ENCODE measurements at places on chromosomes 1 and 21. TPM values are rescaled to one million over a fixed set of nuclear protein-coding genes. Genes with fewer than 3 reads are reported as not detected.

DNA sequence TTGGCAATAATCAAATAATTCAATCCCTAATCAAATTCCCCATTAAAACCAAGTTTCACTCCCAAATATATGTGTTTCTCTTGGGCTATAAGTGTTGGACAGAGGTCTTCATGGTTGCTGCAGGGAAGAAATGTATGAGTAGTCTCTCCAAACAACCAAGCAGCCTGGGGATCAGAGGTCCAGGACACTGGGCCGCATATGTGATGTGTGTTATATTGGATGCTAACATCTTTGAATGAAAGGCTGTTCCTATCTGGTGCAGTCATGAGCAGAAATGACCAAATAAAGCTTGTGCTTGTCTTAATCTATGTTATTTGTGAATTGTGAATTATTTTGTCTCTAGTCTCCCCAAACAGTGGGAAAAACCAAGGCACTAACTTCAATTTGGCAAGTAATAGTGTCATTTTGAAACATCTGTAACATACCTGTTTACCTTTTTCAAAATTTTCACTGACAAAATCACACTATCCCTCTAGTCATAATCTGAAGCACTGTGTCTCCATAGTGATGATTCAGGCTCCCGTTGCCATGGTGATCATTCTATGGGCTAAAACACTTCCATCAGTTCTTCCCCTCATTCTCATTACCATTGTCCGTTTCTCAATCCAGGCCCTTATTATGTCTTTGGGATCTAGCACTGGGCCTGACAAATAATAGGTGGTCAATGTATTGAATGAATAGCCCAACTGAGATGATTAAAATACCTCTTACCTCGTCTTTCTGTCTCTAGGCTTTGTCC lies 12.5 kb upstream of the TADA1 start:
- DNase-seq, result no peak

DNA sequence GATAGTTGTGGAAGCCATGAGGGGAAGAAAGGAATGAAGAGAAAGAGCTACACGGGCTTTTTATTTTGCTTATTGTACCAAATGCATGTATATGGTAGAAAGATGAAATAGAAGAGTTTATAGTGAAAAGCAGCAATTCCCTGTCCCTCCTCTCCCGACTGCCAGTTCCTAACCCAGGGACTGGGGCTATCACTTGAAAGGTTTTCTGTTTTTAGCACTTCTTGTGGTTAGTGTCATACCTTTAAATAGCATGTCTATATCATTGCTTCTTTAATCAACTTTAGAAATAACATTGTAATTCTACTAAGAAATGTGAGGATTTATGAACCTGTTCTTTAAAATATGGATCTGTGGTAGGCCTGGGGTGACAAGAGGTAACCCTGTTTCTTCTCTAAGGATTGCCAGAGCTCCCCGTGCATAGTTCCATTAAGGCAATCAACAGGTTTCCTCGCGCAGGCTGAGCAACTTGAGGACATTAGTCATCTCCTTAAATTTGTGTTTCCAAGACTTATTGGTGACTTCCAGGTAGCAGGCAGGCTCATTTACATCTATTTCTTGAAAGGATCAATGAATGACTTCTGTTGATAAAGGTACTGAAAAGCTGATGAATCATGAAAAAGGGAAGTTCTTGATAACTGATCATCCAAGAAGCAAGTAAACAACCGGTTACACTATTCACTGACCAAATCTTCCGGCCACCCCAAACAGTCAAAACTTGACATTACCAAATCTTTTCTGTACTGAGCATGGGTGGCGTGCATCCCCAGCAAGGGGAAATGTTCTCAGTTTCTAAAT lies 37.8 kb upstream of the S1PR1 start:
- no peak for DNase-seq

DNA sequence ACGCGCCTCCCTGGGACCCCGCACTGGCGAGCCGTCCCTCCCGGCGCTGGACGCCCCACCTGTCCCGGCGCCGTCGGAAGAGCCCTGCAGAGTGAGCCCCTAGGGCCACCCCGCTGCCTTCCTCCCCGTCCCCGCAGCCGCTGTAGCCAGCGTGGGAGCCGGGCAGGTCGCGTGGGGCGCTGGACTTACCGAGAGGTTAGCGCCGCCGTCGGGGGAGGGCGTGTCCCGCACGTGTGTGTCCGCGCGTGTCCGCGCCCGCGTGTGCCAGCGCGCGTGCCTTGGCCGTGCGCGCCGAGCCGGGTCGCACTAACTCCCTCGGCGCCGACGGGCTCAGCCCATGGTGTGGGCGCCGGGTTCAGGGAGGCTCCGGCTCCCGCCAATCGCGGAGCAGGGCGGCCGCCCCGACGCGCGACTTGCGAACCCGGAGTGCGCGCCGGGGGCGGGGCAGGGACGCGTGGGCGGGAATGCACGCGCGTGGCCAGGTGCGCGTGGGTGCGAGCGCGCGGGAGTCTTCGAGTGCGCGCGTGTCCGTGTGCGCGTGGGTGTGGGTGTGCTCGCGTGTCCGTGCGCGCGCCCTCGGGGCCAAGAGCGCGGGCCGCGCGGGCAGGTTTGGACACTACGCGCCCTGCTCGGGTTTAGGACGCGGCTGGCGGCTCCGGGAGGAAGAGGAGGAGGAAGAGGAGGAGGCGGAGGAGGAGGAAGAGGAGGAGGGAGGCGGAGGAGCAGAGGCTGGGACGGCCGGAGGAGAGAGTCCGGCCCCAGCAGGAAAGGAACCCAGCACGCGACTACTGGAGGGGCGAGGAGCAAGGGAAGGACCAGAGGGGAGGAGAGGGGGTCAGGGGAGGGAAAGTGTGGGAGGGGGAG lies 145.2 kb upstream of the ETS2 start:
- DNase-seq, result peak; percentile 7

GRCh38 chr1:147214842-147215539 lies 10.1 kb downstream of the FMO5 start:
- no peak for DNase-seq

Gene IGSF21
- not detected for total RNA-seq

Gene EXTL1
- not detected for total RNA-seq

Gene PRKAA2
- not detected for total RNA-seq

Gene STIL
- 44.0 TPM for total RNA-seq
